Activated CD4-positive, CD25-positive, alpha-beta regulatory T cell treated with anti-CD3 and anti-CD28 coated beads, Interleukin-2, amount 50 U/mL, for 16 hours (primary cell): ENCODE measurements at places on chromosomes 4 and X.

DNA sequence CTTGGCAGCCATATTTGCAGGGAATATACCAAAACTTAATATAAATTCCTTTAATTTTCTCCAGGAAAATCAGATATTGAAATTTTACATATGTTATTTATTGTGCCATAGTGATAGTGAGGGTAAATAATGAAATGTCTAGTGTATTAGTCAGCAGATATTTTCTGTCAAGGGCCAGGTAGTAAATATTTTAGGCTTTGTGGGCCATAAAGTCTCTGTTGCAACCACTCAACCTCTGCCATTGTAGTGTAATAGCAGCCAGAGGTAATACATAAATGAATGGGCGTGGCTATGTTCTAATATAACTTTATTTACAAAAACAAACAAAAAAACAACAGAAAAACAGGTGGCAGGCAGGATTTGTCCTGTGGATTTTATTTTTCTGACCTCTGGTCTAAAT, 33.5 kb downstream of the MSL3 start:
- DNase-seq: no peak

GRCh38 chrX:130170752-130171445, 863 bp upstream of the RAB33A start:
- no peak for DNase-seq

DNA sequence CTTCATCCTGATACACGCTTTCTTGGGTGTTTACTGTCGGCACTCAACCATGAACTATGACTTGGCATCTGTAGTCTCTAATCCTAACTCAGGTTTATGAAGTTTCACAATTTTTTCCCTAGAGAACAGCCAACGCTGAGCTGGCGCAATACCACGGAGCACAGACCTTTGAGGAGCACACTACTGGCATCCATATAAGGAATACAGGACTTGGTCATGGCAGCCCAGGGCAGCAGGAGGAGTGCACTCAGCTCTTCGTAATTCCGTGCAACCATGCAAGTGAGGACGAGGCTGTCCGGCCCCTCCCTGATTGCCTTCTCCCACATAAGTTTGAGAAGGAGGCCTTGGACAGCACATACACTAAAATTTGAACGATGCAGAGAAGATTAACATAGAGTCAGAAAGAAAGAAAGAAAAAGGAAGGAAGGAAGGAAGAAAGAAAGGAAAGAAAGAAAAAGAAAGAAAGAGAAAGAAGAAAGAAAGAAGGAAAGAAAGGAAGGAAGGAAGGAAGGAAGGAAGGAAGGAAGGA, 41.0 kb upstream of the PDLIM5 start:
- DNase-seq: no peak

- DNase-seq: no peak
These were observed 672.8 kb upstream of the GALNT7 start for GRCh38 chr4:172495769-172496168.

DNA sequence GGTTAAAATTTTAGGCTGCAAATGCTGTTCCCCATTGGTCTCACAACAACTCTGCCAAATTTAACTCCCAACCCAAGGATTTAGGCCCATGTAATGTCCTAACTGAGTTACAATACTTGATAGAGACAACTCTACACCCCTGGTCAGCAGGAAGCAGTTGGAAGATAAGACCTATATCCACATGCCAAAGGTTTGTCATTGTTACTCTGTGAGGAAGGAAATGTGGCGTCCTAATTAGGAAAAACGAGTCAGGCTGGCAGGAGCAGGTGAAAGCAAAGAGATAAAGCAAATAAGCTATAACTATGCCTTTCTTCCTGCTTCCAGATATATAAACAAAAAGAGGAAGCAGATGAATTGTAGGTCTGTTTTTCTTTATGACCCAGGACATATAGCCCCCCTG, 69.1 kb downstream of the SPIN4 start:
- no peak for DNase-seq

DNA sequence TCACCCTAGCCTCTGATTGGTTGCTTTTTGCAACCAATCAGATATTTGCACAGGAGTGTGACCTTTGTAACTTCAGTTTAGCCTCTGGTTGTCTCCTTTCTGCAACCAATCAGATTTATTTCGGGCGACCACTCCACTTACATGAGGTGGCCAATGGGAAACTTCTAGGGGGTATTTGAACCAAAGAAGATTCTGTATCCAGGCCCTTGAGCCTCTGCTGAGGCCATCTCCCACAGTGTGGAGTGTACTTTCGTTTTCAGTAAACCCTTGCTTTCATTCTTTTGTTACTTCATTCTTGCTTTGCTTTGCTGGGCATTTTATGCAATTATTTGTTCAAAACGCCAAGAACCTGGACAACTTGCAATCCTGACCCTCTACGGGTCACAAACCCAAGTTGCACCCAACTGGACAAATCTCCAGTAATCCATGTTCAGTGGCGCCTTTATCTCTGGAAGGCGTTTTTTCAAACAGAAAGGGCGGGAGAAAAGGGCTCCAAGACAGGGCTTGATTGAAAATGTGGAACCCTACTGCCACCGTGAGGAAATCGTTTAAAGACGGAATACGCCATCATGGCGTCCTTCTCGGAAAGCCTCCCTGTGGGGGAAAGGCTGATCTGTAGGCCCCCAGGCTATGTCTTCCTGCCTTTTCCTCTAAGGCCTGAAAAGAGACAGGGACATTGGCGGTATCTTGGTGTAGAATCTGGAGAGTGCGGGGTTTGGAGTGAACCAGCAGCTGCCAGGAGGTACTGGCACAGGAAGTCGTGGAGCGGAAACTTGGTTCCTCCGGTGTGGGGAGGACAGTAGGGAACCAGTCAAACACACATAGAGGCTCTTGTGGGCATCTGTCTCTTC, 184.6 kb downstream of the OR13H1 start:
- DNase-seq: no peak

DNA sequence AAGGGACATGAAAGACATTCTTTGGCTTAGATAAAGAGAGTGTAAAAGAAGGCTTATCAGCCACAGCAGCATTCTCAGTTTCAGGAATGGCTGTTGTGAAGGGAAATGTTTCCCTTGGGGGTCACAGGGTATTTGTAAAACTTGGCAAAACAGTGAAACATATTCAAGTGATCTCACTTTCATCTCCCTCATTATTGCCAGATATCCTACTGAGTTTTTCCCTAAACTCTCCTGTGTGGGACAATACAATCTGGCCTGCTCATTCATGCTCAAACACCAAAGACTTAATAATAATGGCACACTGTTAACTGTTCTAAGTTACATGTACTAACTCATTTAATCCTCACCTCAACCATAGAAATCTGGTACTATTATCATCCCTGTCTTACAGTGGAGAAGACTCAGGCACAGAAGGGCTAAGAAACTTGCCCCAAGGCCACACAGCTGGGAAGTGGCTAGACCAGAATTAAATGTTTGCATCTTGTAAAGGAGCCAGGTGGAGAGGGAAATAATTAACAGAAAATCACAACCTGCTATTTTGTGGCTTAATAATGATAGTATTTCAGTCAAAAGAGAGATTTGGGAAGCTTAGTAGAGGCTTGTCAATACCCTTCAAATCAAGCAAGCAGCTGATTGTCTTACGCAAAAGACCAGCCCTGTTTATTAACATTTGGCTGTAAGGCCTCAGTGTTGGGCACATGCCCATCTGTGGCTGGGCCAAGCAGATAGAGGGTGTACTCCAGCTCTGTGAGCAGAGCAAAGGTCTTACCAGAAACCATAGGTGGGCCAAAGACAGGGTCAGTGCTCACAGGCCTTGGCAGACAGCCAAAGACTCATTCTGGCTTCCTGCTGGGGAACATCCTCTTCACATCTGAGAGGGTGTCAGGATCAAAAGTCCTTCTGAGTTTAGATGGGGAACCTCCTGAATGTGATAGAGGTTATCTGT, 17.3 kb downstream of the SMPX start:
- DNase-seq: no peak

- DNase-seq: no peak
These were observed 2.7 kb downstream of the NDP start for GRCh38 chrX:43970528-43970927.

GRCh38 chr4:102521570-102521969, 20.4 kb downstream of the NFKB1 start:
- DNase-seq: no peak

- DNase-seq: peak; percentile 61
These were observed 44.5 kb downstream of the FGFRL1 start for GRCh38 chr4:1055721-1056590.

DNA sequence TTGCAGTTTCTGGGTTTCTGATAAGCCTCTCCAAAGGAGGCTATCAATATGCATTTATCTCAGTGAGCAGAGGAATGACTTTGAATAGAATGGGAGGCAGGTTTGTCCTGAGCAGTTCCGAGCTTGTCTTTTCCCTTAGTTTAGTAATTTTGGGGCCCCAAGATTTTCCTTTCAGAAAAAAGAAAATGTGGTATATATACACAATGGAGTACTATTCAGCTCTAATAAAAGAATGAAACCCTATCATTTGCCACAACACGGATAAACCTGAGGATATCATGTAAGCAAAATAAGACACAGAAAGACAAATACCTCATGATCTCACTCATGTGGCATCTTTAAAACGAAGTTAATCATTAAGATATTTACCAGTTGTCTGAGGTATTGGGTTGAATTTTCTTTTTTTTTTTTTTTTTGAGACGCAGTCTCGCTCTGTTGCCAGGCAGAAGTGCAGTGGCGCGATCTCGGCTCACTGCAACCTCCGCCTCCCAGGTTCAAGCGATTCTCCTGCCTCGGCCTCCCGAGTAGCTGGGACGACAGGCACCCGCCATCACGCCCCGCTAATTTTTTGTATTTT, 540 bp downstream of the ZNF721 start:
- no peak for DNase-seq

GRCh38 chr4:182206266-182206665, 36.9 kb upstream of the TENM3 start:
- no peak for DNase-seq

DNA sequence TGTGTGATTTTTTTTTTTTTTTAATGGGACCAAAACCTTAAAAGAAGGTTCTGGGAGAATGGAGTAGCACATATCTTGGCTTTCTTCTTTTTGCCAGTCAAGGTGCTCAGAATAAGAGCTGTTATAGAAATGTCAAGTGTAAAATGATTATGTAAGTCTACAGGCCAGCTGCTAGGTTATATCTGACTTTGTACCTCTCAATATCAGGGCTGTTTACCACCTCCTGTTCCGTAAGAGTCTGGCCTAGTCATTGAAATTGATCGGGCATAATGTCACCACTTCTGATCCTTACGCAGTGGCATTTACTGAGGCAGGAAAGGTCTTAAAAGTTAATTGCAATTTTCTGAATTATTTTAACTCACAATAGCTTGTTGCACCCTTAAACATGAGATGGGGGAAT, 41.1 kb downstream of the LIMCH1 start:
- no peak for DNase-seq

GRCh38 chrX:68696267-68696990, 49.0 kb downstream of the STARD8 start:
- DNase-seq: no peak

DNA sequence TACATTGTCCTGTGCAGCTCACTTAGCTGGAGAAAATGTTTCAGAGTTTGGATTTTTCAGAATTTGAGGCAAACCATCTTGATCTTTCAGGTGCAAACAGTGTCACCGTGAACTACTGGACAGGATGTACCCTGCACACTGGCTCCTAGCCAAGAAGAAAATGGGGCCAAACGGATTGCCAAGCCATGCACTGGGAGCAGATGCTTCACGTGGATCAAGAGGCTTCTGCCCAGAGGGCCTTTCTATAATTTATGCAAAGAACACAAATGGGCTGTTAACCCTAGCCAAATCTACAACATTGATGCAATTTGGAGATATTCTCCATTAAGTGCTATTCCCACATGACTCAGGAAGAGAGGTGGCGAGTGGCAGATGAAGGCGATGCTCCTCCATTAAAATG, 46.9 kb upstream of the ATP8A1 start:
- no peak for DNase-seq

DNA sequence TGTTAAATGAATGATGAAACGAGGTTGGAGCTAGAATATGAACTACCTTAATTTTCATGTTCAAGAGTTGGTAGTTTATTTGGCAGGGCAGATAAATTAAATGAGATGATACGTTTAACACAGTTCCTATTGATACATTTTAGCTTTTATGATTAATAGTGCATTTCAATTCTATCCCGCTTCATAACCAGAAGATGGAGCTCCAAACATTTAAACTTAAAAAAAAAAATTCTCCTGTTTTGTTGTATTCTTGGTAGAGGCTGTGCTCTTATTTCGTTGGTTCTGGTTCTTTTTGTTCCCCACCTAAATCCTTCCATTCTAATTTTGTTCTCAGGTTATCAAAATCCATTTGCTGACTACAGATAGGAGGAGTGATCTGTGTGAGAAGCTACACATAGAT, 71.8 kb upstream of the PTPN13 start:
- no peak for DNase-seq

DNA sequence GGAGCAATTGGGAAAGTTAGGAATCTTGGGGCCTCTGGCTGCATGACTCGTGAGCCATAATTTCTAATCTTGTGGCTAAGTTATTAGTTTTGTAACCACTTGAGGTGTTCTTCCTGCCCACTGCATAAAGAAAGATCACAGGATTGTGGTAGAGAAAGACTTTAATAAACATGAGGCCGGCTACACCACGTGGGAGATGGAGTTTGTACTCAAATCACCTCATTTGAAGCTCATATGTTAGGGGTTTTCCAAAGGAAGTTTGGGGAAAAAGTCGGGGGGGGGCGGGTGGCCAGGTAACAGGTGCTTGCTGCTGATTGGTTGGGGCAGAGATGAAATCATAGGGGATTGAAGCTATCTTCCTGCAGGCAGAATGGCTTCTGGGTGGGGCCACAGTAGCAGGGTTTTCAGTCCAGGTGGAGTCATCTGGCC, 287.8 kb downstream of the ZNF674 start:
- no peak for DNase-seq

- DNase-seq: no peak
These were observed 63.2 kb downstream of the ANAPC10 start for GRCh38 chr4:145034727-145035211.

- DNase-seq: no peak
These were observed 8.5 kb upstream of the CTAG2 start for GRCh38 chrX:154661899-154662298.

DNA sequence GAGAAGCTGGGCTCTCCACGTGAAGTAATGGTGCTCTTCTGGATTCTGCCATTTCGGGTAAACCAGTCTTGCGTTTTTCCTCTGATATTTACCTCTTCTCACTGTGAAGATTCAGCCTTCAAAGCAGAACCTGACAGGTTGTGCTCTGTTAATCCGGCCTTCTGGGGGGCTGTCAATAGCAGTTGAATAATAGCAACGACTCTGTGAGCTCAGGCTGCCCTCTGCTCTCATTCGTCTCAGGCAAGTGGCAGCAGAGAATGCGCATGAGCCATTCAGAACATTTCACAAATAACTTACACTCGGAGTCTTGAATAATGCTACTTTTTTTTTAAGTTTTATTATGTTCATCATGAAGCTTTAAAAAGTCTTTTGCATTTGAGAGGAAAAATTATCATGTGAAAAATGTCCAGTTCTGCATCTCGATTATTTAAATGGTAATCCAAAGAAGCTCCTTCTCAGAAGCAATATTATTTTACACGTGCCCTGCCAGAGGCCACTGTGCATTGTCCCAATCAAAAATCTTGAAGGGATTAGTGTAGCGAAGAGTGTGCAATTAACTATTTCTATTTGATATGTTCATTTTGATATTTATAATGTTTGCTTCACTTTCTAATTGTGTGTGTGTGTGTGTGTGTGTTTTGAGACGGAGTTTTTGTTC, 354.2 kb upstream of the FAT1 start:
- no peak for DNase-seq

GRCh38 chrX:124504111-124504983, 158.0 kb downstream of the SH2D1A start:
- DNase-seq: no peak

GRCh38 chr4:123072060-123072459, 149.7 kb upstream of the NUDT6 start:
- no peak for DNase-seq

- DNase-seq: no peak
These were observed 120.5 kb upstream of the FAT1 start for GRCh38 chr4:186844059-186844681.

GRCh38 chr4:150573534-150573933, 8.4 kb upstream of the MAB21L2 start:
- no peak for DNase-seq
